ENCODE measurements at places on chromosomes 3 and 15.
A peak's percentile ranks its signal among the peaks of the same experiment; 100 is the strongest.

- no peak for DNase-seq
Observed at GRCh38 chr3:64080616-64081234, 57.4 kb upstream of the PSMD6 start.

- DNase-seq = peak; percentile 66
Observed at GRCh38 chr3:16318176-16318575, 53.2 kb downstream of the OXNAD1 start.

DNA sequence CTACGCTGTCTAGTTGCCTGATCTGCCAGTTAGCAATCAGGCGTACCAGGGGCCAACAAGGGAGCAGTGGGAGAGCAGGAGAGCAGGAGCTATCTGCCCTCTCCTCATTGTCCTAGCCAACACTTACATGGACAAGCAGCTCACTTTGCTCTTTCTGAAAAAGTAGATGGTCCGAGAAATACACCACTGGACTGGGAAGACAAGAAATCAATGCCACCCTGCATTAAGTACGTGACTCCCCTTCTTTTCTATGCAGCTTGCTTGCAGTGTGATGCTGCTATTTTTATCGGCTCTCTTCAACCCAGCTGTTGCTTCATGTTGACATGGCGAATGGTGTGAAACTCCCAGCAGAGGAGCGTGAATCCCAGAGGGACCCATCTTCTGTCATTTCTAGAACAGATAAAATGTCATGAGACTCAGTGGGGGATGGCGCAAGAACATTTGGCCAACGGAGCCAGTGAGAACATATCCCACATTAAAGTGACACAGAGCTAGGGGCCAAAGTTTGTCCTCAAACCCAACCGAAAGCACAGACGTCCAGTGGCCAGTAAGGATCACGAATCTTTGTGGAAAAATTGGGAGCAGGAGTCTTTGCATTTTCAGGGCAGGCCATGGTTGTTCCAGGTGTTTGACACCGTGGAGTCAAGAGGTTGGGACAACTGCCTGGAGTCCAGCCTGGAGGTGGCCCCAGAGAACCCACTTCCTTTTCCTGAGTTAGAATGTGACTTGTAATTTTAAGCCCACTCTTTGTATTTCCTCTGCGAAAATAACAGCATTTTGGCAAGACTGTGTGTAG, 53.7 kb upstream of the MEF2A start:
- DNase-seq = no peak

GRCh38 chr15:68271854-68272471, 5.6 kb upstream of the FEM1B start:
- peak; percentile 95 for DNase-seq

DNA sequence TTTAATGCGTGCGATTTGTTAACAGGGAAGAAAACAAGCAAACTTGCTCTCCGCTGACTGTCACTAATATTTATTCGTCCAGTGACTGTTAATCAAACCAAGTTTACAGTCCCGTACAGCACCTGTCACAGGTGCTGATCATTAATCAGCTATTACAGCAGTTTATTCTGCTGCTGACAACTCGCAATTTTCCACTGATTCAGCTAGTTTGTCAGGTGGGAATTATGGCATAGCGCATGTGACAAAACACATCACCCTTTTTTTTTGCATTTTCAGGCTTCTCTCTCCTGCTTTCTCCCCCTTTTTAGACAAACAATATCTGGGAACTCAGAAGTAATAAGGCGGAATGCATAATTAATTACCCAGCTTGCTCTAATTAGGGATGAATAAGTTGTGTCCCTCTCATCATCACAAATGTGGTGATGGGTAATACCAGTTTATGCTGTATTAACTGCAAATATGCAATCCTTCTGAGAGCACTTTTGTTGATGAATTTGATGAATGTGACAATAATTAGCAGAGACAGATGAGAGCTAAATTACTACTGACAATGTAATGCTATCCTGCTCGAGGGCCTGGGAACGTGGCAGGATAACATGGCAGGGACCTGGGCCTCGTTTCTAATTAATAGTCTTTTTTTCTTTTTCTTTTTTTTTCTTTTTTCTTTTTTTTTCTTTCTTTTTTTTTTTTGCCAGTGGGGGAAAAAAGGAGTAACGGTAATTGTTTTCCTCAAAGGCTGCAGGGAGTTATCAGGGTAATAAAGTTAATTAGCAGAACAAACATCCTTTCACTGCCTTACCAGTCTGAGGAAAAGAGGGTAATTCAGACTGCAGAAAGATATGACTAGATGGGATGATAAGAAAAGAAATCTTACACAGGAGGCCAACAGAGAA, 150.3 kb upstream of the SOX2 start:
- DNase-seq = no peak

DNA sequence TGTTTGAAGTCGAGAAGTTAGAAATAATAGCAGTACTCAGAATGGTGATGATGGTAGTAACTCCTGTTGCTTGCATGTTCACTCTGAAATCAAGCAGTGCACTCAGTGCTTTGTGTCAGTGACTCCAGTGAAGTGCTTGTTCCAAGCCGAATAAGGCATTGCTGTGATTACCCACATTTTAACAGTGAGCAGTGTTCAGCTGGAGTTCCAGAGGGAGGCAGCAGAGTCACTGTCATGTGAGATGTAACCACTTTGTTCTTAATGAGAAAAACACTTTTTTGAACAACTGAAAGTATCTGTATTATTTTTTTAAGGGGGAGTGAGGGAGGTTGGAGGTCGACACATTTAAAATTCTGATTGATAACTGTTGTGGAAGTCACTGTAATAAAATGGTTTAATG, 3.7 kb downstream of the MDFIC2 start:
- peak; percentile 19 for DNase-seq

DNA sequence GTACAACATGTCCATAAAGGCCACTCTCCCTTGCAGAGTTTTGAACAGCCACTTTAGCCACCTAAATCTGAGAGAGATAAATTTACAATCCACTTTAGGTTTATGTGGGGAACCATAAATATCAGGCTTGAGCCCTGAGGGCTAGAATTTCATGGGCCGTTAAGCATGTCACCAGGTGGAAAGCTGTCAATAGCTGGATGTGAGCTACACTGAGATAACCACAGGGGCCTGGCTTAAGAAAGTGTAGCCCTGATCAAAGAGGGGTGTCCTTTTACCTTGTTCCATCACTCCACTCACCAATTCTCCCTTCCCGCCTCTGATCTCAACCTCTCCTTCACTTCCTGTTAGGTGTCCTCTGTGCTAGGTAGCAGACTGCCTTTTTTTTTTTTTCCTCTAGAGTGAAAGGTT, 172.8 kb upstream of the ICE2 start:
- DNase-seq = no peak

DNA sequence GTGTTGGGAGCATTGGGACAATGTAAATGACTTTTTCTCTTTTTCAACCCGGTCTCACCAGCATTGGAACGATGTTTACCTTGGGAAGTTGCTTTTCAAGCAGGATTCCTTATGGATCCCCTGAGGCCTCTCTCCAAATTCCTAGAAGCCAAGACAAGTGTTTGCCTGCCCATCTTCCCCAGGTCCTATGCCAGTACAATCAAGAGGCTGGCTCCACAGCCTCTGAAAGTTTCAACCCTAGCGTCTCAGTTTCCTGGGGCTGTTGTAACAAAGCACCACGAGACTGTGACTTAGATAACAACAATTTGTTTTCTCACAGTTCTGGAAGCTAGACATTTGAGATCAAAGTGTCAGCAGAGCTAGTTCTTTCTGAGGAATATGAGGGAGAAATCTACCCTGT, 347.2 kb upstream of the UMPS start:
- DNase-seq = peak; percentile 31

GRCh38 chr15:39756806-39757522, 25.7 kb downstream of the FSIP1 start:
- DNase-seq = peak; percentile 69

- no peak for DNase-seq
Observed at GRCh38 chr3:162702768-162703385, 1206.3 kb downstream of the OTOL1 start.

DNA sequence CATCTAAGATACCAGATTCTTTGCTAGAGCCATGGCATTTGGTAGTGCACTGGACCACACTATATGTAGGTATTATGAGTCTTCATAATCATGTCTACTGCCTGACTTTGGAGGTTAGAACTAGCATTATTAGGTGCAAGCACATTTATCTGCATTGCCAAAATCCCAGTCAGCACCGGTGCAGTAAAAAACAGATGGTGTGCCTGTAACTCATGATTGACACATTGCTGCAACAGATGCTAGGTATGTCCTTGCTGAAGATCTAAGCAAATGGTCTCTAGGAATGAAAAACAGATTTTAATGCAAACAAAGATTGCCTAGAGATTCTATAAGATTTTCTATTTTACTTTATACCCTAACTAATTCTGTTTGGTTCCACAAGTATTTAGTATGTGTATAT, 47.7 kb downstream of the MYO5A start:
- no peak for DNase-seq

DNA sequence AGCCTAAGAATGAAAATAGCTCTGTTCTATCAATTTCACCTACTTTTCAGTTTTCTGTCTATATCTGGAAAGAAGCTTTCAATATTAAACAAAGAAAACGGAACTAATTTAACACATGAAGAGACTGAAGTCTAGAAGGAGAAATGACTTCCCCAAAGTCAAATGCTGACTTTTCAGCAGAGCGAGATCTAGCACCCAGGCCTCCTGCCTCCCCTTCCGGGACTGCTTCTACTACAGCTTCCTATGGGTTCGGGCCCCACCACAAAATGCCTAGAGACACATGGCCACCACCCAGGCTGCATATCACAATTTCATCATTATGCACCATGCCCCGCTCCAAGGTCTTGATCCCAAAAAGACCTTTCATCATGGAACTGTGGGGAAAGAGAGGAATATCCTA, 104.5 kb downstream of the SST start:
- no peak for DNase-seq

GRCh38 chr3:196193736-196194541, 17.3 kb downstream of the ZDHHC19 start:
- no peak for DNase-seq

DNA sequence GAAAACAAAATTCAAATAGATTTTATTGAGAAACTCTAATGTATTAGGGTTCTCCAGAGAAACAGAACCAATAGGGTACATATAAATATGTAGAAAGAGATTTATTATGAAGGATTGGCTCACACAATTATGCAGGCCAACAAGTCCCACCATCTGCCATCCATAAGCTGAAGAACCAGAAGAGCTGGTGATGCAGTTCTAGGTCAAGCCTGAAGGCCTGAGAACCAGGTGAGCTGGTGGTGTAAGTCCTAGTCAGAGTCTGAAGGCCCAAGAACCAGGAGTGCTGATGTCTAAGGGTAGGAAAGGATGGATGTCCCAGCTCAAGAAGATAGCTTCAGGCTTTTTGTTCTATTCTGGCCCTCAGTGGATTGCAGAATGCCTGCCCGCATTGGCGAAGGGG, 2.6 kb upstream of the NFKBIZ start:
- no peak for DNase-seq

- no peak for DNase-seq
Observed at GRCh38 chr3:3303636-3304035, 124.1 kb upstream of the CRBN start.

GRCh38 chr3:27720899-27721716, 1.0 kb downstream of the EOMES start:
- no peak for DNase-seq

- DNase-seq = peak; percentile 7
Observed at GRCh38 chr15:88166082-88166993, 90.2 kb downstream of the NTRK3 start.

- no peak for DNase-seq
Observed at GRCh38 chr3:186754871-186755270, 28.5 kb upstream of the EIF4A2 start.

- no peak for DNase-seq
Observed at GRCh38 chr3:121992601-121993560, 29.2 kb downstream of the ILDR1 start.

GRCh38 chr15:60901647-60902046, 327.5 kb downstream of the RORA start:
- DNase-seq = no peak

DNA sequence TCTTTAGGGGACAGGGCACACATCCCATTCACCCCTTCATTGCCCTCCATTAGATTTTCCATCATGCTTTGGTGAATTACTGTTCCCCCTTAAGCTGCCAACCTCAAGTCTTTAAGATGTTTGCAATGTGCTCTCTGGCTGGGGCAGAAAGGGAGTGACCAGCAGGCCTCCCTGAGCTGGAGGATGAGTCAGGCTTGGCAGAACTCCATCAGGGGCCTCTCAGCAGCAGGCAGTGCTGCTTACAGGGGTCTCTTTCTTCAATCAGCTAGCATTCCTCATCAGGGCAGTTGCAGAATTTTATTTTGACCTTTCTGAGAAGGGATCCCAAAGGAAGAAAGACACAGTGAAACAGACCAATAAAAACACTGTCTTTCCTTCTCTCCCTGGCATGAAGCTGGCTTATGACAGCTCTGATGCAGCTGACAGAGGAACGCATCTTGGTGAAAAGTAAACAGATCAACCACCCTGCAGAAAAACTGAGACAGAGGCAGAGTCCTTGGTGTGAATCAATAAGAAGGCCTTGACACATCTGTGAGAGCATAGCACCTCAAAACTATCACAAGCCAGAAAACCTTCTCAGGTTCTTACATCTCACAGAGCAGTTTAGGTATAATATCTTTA, 88.7 kb upstream of the MRPL3 start:
- DNase-seq = peak; percentile 43

GRCh38 chr15:96355568-96356187, 25.2 kb downstream of the NR2F2 start:
- DNase-seq = no peak

- DNase-seq = no peak
Observed at GRCh38 chr15:27165590-27165989, 194.6 kb downstream of the GABRG3 start.

- DNase-seq = no peak
Observed at GRCh38 chr3:12982619-12983101, 90.6 kb downstream of the IQSEC1 start.

DNA sequence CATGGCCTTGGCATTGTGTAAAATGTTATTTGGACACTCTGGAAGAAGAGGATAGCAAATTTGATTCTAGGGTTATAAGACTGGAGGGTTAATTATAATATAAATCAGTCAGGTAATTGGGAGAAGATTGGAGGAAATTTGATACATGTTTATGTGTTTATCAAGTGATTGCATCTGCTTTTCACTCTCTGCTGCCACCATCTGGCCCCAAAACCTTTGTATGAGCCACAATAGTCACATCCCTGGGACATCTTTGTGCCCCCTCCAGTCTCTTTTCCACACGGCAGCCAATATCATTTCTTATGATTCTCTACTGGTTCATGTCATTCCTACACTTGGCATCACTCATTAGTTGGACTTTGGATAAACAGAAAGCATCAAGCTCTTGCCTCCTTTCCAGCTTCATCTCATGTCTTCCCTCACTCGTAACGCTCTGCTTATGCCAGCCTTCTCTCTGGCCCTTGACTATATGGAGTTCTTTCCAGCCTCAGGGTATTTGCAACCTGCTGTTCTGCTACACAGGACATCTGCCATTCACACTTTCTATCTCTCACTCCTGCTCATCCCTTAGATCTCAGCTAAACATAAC, 602.3 kb upstream of the SUCLG2 start:
- no peak for DNase-seq

DNA sequence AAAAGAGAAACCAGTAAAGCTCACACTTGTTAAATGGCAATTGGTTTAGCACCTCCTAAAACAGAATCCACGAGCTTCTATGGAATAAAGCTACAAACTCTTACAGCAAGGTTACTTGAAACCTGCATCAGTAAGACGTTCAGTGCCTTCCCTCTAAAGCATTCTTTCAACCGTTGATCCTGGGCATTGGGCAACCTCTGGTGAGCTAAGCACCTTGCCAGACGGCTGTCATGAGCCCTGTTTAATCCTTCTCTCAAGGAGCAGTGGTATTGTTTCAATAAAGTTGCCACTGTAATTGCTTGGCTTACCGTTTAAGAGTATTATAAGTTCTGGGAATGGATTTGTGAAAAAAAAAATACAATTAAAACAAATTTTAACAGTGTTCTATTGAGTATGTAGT, 75.0 kb downstream of the COL8A1 start:
- DNase-seq = no peak

Data from EH (cell line).